Skin of body (tissue), 3 donors: ENCODE measurements at places on chromosomes 11 and 22.
A peak's percentile ranks its signal among the peaks of the same experiment; 100 is the strongest.

- DNase-seq, result no peak
Observed at GRCh38 chr22:37818409-37819104, 4.6 kb upstream of the GALR3 start.

- DNase-seq, result no peak
Observed at GRCh38 chr11:67449116-67449844, 3.2 kb downstream of the GPR152 start.

GRCh38 chr11:133897331-133897650 lies 52.0 kb upstream of the SPATA19 start:
- DNase-seq, result no peak

- no peak for DNase-seq
Observed at GRCh38 chr11:130633466-130633865, 185.0 kb downstream of the ADAMTS15 start.

GRCh38 chr22:23591201-23591791 lies 11.2 kb upstream of the IGLL1 start:
- DNase-seq, result no peak

- no peak for DNase-seq
Observed at GRCh38 chr11:22467741-22468140, 129.6 kb downstream of the SLC17A6 start.

GRCh38 chr11:94305146-94305545 lies 766 bp downstream of the IZUMO1R start:
- no peak for DNase-seq

GRCh38 chr11:298406-299065 lies 790 bp downstream of the IFITM5 start:
- DNase-seq, result no peak

- DNase-seq, result no peak
Observed at GRCh38 chr11:2387266-2387987, 10.3 kb downstream of the CD81 start.

GRCh38 chr22:27989758-27990450 lies 70.8 kb upstream of the PITPNB start:
- DNase-seq, result no peak

- DNase-seq, result no peak
Observed at GRCh38 chr11:64801561-64802369, 1.2 kb downstream of the MAP4K2 start.

- DNase-seq, result no peak
Observed at GRCh38 chr11:69888483-69889181, 69.4 kb upstream of the FGF3 start.

GRCh38 chr11:9672288-9672916 lies 8.5 kb downstream of the SWAP70 start:
- DNase-seq, result no peak

DNA sequence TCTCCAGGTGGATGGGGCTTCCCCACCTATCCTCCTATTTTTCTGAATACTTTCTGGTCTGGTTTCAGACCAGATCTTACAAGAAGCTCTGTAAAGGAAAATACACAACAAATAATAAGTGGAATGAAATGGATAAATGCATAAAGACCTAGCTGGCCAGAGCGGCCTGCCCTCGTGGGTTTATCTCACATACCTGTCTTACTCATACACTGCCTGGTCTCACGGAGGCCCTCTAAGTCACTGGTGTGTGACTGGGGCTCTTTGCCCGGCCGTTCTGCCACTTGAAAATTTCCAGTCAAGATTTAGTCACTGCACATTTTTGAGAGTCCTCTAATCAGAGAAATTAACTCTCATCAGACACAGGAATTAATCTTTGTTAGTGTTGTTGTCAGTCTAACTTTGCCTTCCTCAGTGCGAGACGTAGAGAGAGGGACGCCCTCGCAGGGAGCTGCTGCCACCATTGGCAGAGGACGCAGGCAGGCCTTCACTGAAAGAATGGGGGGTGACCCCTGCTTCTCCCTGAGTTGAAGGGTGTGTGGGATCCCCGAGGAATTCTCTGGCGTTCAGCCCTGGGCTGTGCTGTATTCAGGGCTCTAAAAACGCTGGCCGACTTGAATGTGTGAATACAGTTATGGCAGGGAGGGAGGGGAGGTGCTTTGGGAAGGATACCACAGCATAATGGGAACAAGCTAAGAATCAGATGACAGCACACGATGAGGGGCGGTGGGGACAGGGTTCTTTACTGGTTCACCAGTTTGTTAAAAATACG lies 46.3 kb upstream of the CADM1 start:
- DNase-seq, result no peak

GRCh38 chr11:65611758-65612603 lies 2.0 kb downstream of the MAP3K11 start:
- DNase-seq, result no peak

DNA sequence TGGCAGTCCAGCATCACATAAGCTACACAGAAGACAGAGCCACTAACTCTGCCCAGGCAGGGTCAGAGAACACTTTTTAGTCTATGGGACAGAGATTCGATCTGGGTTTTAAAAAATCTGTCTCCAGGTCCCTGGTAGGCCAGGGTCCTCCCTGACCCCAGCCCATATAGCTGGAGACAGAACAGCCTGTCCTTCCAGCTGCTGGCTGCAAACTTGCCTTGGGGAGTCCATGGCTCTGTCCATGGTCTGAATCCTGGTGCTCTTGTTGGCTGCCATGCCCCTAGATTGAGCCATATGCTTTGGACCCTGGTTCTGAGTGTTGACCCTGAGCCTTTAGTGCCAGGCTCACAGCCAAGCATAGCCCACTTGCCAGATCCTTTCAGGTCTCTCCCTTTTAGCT lies 13.3 kb upstream of the LIPT2 start:
- DNase-seq, result no peak

GRCh38 chr11:102117472-102118113 lies 7.3 kb downstream of the YAP1 start:
- no peak for DNase-seq

- DNase-seq, result no peak
Observed at GRCh38 chr11:132782102-132782501, 750.2 kb downstream of the OPCML start.

DNA sequence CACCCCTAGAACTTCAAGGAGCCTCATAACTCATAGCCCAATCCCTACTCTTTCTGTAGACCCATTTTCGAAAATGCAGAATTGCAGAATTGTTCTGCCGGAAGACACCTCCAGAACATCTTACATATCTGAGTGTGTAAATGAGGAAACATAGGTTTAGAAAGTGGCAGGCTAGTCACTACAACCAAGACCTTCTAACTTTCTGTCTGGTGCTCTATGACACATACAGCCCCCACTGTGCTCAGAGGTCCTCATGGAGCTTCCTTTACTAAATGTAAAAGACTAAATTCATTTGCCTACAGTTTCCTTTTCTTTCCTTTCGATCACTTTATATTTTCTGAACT lies 132.1 kb upstream of the DDI1 start:
- DNase-seq, result no peak

DNA sequence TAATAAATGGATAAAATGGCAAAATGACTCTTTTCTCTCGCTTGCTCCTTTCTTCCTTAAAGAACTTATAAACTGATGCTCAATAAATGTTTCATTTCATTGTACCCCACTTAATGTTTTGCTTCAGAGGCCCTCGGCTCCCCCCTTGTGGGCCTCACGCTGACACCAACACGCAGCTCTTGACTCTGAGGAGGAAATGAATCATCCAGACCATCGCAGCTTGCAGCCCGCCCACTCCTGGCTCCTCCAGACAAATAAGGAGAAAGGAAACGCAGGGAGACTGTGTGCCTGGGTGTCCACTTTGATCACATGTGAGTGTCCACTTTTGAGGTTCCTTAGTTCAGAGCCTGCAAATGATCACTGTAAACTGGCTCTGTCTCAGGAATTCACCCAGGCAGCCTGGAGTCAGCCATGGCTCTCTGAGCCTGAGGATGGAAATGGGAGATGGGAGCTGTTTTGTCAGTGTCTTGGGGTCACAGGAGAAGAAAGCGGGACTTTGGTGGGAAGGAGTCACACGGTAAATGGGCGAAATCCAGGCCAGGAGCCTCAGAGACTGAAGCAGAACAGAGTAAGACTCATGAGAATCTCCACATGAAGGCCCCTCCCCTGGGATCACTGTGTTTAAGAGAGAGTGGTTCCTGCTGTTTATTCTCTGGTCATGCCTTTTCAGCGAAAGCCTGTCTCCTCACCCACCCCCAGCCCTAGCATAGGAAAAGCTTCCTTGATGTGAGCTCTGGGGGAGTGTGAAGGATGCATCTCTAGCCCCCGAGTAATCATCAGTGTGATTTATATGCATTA lies 96.5 kb downstream of the CWC15 start:
- DNase-seq, result peak; percentile 85

- DNase-seq, result no peak
Observed at GRCh38 chr11:14424096-14424495, 65.1 kb upstream of the RRAS2 start.

- no peak for DNase-seq
Observed at GRCh38 chr11:27658535-27659236, 41.6 kb downstream of the BDNF start.

GRCh38 chr22:45397806-45398205 lies 15.6 kb downstream of the SMC1B start:
- DNase-seq, result no peak

DNA sequence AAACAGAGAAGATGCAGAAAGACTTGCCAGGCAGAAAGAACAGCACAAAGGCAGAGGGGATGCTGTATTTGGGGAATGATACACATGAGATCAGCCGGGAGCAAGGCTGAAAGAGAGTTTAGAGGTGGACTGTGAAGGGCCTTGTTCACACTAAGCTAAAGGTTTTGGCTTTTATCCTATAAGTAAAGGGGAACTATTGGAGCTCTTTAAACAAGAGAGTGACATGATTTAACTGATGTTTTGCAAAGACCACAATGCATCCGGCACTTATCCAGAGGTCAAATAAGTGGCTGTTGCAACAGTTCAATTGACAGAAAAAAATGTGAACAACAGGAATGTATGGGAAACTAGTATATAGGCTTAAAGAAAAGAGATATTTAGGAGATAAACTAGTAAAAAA lies 64.7 kb upstream of the RRAS2 start:
- no peak for DNase-seq

- no peak for DNase-seq
Observed at GRCh38 chr11:64252003-64252872, 908 bp downstream of the PLCB3 start.

GRCh38 chr11:73410627-73411026 lies 34.4 kb downstream of the RELT start:
- DNase-seq, result no peak

DNA sequence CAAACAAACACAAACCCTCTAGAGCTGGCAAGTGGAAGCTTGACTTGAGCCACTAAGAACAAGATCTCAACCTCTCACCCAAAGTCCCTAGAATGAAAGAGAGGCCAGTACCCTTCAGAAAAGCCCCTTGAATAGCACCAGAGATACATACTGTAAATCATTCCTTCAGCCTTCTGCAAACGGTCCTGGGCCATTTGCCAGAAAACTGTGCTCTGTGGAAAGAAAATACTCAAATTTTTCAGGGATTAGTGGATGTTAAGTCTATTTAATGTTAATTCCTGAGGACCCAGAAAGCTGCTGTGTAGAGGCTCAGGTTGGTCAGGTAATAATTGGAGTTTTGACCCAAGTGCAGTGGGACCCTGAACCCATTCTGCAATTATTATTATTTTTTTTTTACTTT lies 16.9 kb downstream of the SERPINH1 start:
- DNase-seq, result no peak
